ENCODE measurements at places on chromosomes 5 and 9.

DNA sequence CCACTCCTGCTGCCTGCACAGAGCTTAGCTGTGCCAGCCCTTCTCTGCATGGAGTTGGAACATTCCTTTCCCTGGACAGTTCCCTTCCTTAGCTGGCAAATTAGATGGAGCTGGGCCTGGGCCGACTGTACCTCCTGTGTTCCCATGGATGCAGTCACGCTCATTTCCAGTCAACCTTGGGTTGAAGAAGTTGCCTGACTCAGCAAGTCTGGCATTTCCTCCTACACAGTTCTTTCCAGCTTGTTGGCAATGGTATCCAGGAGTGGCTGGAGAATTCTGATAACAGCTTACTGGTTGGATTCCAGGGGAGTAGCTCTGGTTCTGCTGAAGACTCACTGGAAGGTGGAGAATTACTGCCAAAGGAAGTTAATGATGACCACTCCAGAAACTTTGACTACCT lies 9.2 kb upstream of the TAF1L start:
- DNase-seq, result no peak

- no peak for DNase-seq
Measured at GRCh38 chr9:128634111-128634510, 22.5 kb downstream of the DYNC2I2 start.

GRCh38 chr9:35407846-35408245 lies 82.1 kb upstream of the RUSC2 start:
- DNase-seq, result no peak

GRCh38 chr5:40381676-40382363 lies 297.9 kb upstream of the PTGER4 start:
- no peak for DNase-seq

GRCh38 chr5:31137676-31138075 lies 55.8 kb upstream of the CDH6 start:
- DNase-seq, result no peak

GRCh38 chr9:77588271-77588937 lies 59.7 kb downstream of the GNA14 start:
- DNase-seq, result no peak

DNA sequence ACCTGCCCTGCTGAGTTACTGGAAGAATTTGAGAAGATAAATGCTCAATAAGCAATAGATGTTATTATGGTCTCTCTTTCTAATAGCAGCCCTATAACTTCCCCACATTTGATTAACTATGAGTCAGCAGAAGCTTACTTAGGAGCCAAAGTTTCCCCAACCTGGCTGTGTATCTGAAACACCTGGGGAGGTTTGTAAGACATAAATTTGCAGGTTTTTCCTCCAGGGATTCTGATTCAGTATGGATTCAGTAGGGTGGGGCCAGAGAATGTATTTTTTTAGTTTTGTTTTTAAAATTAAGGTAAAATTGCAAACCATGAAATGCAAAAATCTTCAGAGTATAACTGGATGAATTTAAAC lies 44.9 kb upstream of the GNPDA1 start:
- DNase-seq, result no peak

- DNase-seq, result no peak
Measured at GRCh38 chr9:93007529-93008058, 50.9 kb upstream of the SUSD3 start.

GRCh38 chr5:151755383-151755782 lies 3.0 kb downstream of the ATOX1 start:
- DNase-seq, result no peak

GRCh38 chr5:82534986-82535385 lies 256.8 kb upstream of the RPS23 start:
- no peak for DNase-seq

- no peak for DNase-seq
Measured at GRCh38 chr9:10843151-10843550, 230.3 kb upstream of the PTPRD start.

GRCh38 chr5:60504342-60504741 lies 195.6 kb downstream of the DEPDC1B start:
- no peak for DNase-seq

DNA sequence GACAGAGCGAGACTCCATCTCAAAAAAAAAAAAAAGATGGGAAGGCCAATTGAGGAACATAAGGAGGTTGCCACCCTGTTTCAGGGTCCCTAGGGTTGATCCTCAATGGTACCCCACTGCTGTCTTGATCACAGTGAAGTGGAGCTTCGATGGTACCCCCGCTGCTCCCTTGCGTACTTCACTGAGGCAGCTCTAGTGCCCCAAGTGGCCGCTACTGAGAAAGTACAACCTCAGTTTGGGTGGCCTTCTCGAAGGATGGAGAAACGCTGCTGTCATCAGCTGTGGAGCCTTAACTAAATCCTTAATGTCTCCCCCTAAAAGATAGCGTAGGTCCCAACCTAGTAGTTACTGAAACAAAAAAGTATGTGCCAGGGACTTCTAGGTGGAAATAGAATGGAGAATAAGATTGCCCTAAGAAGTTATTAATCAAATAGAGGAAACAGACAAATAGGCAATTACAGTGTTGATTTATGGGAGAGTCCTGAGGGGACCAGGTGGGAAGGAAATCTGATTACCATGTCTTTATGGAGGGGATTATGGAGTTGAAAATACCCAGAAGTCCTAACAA lies 6.3 kb downstream of the TESK1 start:
- peak; percentile 46 for DNase-seq

DNA sequence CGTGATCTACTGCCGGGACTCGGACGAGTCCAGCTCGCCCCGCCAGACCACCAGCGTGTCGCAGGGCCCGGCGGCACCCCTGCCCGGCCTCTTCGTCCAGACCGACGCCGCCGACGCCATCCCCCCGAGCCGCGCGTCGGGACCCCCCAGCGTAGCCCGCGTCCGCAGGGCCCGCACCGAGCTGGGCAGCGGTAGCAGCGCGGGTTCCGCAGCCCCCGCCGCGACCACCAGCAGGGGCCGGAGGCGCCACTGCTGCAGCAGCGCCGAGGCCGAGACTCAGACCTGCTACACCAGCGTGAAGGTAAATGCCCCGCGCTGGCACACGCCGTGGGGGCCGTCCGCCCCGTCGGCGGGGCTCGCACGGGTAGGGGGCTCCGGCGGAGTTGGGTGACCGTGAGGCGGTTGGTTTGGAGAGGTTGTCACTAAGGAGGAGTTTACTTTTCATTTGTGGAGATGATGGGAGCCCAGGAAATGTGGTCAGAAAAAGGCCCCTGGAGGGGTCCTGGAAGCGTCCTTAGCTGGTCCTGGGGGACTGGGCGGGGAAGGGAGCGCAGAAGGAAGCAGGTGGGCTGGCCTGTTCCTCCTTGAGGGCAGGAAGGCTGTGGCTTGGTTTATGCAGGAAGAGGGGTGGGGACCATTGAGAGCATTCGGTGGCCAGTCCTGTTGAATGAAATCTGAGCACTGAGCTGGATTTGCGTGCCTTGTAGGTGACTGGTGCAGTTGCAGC lies 647 bp downstream of the PDE8B start:
- DNase-seq, result no peak

GRCh38 chr5:1201327-1202025 lies at the start of gene SLC6A19:
Gene SLC6A19 (plus strand): TSS chr5:1201595. CDS start chr5:1201651, 56 bp downstream.
- no peak for DNase-seq

GRCh38 chr5:21784487-21784886 lies 1068.7 kb downstream of the CDH12 start:
- no peak for DNase-seq

DNA sequence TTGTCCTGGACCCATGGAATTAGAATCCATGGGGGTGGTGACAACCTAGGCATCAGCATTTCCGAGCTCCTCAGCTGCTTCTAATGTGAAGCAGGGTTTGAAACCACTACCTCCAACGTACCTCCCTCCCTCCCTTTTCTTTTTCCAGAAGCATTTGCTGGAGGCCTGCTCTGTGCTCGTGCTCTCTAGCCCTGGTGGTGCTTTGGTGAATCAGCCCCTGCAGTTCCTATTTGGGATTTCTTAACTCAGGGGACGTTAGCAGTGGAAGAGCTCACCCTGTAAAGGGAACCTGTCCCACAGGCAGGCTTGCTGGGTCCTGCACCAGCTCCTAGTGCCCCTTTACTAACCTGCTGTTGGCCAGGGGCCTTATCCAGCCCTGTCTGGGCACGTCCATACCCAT lies 55.0 kb downstream of the NSG2 start:
- DNase-seq, result no peak

DNA sequence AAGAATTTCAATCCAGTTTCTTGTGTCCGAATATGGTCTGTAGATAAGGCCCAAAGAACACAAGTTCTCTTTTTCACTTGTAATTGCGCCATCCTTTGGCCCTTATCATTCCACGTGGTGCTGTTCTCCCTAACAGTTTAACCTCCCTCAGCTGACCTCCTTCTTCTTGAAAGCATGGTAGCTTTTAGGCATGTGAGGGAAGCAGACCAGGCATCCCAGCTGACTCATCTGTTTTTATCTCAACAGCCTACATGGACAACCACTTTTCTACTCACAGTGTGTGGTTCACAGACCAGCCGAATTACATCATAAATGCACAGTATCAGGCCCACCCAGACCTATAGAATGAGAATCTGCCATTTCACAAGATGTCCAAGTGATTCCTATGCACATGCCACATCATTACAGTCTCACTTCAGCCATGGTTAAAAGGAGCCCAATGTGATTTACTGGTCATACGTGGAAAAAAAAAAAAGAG lies 26.9 kb upstream of the PLIN2 start:
- no peak for DNase-seq

- no peak for DNase-seq
Measured at GRCh38 chr9:97237311-97237786, 70.1 kb upstream of the CCDC180 start.

DNA sequence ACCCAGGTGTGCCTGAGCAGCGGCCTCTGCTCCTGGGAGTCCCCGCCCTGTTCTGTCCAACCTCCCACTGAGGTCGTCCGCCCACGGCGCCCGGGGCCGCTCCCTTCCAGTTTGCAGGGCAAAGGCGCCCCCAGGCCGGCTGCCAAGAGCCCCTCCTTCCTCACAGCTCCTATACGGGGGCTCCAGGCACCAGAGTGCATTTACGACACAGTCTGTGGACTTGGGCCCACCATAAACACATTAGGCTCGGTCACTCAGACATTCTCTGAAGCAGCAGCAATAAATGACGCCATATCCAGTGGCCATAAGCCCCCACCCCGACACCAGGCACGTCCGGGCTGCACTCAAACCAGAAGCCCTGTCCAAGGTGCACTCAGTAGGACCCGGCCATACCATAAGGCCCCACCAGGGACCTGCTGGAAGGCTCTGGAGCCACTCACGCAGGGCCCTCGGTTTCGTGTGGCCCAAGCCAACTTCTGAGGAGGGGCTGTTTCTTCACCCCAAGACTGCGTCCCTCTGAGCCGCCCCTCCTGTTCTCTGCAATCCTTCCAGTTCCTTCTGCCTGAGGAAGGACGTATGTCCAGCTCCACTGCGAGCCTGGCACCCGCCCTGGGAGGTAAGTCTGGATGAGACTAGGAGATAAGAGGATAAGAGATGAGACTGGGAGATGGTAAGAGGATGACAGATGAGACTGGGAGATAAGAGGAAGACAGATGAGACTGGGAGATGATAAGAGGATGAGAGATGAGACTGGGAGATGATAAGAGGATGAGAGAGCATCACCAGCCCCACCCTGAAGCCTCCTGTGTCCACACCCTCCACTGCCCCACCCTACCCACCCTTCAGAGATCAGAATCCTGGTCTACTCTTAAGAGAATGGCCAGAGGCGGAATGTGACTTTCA lies 26.7 kb downstream of the SLC6A18 start:
- no peak for DNase-seq

- DNase-seq, result no peak
Measured at GRCh38 chr9:21715408-21715807, 87.0 kb upstream of the MTAP start.

DNA sequence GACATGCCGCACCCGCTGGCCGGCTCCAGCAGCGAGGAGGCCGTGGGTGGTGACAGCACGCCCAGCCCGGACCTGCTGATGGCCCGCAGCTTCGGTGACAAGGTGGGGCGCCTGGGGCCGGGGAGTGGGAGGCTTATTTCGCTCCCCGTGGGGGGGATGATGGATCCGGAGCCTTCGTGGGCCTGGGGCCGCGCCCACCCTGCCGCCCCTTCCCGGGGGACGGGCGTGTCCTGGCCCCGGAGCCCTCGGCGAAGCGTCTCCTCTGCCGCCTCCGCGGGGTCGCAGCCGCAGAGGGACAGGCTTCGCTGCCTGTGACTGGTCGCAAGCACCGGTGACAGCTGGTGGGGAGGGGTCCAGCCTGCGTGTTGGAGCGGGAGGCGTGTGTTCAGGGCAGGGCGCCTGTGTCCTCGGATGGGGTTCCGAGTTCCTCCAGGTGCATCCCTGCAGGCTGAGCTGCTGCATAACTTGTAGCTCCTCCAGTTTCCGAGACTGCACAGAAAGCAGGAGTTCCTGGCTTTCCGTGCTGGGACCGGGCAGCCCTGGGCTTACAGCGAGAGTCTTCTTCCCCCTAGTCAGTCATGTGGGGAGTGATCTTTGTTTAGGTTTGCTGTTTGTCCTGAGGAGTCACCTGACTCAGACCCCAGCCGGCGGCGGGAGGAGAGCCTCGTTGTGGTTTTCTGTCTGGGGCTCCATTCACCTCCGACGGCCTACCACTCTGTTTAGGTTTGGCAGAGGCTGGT lies 666 bp downstream of the SNX30 start:
- DNase-seq, result peak; percentile 51

GRCh38 chr5:23014825-23015224 lies 161.7 kb upstream of the CDH12 start:
- DNase-seq, result no peak

- DNase-seq, result no peak
Measured at GRCh38 chr9:119020284-119020683, 349.0 kb downstream of the BRINP1 start.

DNA sequence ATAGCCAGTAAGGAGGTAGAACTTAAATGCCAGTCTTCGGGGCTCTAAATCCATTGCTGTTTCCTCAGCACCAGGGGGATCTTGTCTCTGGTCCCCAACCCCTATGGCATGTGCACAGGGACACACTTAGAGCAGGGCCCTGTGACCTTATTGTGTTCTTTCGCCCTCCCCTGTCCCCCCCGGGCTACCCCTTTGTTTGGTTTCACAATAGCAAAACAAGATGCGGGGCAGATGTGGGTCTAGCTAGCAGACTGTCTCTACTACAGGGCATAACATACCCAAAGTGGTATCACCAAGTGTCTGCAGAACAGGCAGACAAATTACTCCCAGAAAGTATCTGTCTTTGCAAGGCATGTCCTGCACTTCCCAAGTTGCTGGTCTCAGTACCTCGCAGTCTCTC lies 2.1 kb downstream of the FBLL1 start:
- DNase-seq, result no peak

DNA sequence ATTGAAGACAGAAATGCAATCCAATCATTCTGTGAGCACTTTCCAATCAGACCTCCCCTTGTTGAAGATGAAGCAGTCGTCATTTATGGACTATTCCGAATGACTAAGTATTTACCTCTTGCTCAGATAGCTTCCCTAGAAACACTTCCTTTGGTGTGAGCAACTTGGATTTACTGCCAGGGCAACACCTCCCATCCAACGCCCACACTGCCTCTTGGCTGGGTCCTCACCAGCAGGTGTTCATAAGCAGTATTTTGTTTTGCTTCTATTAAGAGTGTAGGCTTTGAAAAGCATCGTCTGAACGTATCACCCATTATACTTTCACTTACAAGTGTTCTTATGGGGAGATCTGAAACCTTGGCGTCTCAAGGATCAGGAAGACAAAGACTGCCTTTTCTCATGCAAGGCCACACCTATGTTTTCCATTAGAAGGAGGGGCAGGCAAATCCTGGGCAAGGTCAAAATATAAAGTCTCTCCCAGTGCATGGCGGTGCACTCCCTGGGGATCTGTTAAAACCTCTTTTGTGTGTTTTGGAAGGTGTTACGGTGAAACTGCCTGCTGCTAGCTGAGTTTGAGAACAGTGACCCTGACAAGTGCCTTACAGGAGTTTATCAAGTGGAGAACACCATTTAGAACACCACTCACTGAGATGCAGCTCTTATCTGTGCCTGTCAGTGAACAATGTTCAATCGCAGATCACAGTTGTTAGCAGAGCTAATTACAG lies 10.6 kb upstream of the MARCHF3 start:
- no peak for DNase-seq

All from GM12892 (cell line).